ENCODE measurements at places on chromosomes 3 and 15. TPM values are rescaled to one million over a fixed set of nuclear protein-coding genes. Genes with fewer than 3 reads are reported as not detected.

DNA sequence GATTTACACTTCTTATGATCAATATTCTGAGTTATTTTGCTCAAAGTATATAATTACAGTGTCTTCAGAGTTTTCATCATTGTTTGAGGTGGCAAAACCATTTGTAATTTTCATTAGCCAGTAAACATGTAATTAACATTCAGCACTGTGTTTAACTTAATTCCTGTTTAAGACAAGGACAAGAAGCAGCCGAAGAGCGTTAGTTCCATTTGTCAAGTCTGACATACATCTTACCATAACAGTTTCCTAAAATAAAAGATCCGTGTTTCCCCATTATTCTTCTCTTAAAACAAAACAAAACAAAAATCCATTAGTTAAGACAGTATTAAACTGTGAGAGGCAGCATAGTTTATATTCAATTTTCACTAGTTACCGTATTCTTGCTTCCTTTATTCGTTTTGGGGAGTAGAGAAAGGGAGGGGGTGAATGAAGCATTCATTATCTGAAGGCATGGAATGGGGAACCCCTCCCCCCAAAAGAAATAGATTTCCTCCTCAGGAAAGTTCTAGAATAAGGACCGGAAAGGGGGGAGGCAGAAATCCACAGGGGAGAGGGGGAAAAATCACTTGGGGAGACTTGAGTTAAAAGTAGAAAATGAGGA is 5.5 kb upstream of the NR2F2 start:
- DNase-seq, result no peak

Gene VEPH1
- 0.68 TPM for polyA plus RNA-seq

Gene SKOR1
- 0.65 TPM for polyA plus RNA-seq

Gene FGF12
- polyA plus RNA-seq, result 2.8 TPM

Gene SI
- not detected for polyA plus RNA-seq

DNA sequence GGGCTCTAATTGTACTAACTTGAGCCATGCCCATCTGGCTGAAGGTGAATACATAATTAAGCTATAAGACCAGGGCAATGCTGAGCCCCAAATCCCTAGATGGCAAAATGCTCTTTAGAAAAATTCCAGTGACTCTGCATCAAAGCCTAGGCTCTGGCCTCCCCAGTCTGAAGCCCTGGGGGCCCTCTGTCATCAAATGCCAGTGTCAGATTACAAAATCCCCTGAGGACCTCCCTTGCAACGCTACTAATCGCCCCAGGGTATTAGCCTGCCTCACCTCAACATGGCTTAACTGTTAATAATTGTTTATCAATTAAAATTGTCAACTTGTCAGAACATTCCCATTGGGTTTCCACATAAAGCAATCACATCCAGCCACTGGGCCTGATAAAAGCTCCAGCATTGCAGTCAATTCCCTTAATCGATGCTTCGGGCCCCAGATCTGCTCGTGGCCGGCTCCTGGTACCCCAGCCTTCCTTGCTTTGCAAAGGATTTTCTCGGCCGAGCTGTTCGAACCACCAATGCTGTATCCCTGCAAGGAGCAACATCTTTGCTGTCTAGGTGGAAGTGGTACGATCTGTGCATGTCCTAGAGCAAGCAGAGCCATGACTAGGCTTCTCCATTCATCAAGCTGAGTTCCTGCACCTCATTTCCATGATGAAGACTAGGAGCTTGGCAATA is 151.7 kb downstream of the MEGF11 start:
- DNase-seq, result no peak

- no peak for DNase-seq
Observed at GRCh38 chr3:74624301-74624700, 9.8 kb upstream of the CNTN3 start.

- peak; percentile 91 for DNase-seq
Observed at GRCh38 chr3:137032465-137033120, 74.8 kb downstream of the IL20RB start.

Gene MYL3
- polyA plus RNA-seq, result 205 TPM

Gene CASR
- not detected for polyA plus RNA-seq

All from muscle of arm (tissue), 14 donors.